Dermis microvascular lymphatic vessel endothelial cell (primary cell): ENCODE measurements at places on chromosomes 12 and 14. TPM values are rescaled to one million over a fixed set of nuclear protein-coding genes. Genes with fewer than 3 reads are reported as not detected.

- no peak for DNase-seq
Observed at GRCh38 chr12:59873136-59873535, 277.3 kb downstream of the SLC16A7 start.

GRCh38 chr12:107066691-107067090 is 26.7 kb downstream of the CRY1 start:
- DNase-seq = no peak

The LYZ gene
- under 0.01 TPM in 1 of 2 replicates, not detected in the other for total RNA-seq

DNA sequence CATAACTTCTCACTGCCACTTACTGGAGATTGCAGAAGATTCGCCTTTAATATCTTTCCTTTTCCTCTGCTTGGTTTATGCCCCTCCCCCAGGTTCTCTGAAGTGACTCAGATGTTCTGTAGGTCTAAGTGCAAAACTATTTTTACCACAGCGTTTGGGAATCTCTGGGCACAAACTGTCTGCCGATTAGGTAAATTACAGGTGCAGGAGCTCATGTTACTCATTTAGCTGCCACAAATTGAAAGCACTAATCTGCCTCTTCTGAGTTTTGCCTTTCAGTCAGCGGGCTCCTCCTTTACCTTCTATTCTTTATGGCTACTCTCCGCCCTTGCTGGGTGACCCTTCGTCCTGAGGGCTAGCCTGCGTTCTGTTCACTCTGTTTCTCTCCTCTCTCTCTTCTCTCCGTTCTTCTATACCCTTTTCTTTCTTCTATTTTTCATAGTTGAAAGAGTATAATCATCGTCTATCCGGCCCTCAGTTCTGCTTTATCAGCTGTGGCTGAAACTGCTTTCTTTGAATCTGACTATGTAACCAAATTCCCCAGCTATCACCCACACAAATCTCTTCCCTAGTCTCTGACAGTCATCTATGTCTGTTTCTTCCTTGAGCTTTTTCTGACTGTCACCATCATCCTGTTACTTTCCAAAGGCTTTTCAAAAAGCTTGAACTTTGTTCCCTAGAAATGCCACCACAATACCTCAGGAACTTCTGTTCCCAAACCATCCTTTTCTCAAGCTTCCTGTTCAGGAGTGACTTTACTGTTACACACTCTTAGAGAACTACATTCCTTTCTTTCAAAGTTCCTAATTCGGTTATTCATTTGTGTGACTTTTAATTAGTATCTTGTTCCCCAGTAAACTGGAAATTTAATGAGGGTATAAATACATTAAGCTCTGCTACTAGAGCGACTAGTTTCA is 4.3 kb upstream of the MYF6 start:
- DNase-seq = no peak

GRCh38 chr14:52926953-52927352 is 23.9 kb downstream of the FERMT2 start:
- no peak for DNase-seq

DNA sequence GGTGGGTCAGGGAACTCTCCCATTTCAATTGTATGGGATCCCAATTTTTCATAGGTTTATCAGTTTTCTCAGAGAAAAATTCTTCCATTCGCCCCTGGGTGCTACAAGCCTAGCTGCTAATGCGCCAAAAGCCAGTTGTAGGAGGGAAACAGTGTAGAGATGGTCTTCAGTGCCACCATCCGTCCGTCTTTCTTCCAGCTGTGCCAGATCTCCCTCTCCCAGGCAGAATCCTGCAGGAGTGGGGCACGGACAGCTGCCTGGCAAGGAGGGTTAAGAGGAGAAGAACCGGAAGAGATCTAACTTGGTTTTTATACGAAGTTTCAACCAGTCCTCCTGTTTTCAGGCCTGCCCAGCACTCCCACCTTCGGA is 38.9 kb upstream of the FUT8 start:
- no peak for DNase-seq

The VIPAS39 gene
- 25.2 and 25.9 TPM in 2 replicates for total RNA-seq

The NGB gene
- total RNA-seq = not detected in 2 replicates
